Stimulated activated CD4-positive, alpha-beta T cell treated with anti-CD3 and anti-CD28 coated beads, Interleukin-4, amount 100 ng/mL, for 4 hours (primary cell): ENCODE measurements at places on chromosomes 4 and X.

- DNase-seq = no peak
Measured at GRCh38 chr4:82866706-82867385, 24.1 kb downstream of the SEC31A start.

DNA sequence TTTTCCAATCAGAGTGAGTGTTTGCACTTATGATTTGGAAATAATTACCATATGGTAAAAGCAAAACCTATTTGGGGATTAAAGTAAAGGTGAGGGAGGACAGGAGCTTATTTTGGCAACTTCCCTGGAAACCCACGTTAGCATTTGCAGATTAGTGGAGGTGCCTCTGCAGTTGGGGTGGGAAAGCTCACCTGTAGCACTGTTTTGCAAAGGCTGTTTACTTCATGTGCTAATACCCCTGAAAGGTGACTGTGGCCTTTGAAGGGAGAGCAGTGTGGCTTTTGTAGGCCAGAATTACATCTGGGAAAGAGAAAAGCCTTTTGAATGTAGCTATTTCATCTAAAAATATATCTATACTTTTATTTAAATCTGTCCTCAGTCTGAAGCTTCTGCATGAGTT lies 9.4 kb downstream of the SUPT20HL1 start:
- DNase-seq = no peak

GRCh38 chr4:1277667-1278665 lies 11.7 kb upstream of the MAEA start:
- DNase-seq = no peak

DNA sequence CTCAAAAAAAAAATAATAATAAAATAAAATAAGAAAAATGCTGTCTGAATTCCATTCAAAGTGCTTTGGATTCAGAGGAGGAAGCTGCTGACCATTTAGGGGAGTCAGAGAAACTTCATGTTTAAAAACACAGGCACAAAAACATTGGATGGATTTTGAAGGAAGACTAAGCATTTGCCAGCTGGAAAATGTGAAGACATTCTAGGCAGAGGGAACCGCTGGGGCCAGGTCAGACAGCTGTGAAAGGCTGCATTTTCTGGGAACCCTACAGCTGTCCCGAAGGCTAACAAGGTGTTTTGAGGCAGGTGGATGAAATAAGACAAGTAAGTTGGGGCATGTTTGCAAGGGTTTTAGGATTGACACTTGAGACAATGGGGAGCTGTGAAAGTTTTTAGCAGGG lies 38.6 kb downstream of the ING2 start:
- DNase-seq = no peak

GRCh38 chr4:73894001-73894400 lies 24.8 kb downstream of the CXCL1 start:
- no peak for DNase-seq

DNA sequence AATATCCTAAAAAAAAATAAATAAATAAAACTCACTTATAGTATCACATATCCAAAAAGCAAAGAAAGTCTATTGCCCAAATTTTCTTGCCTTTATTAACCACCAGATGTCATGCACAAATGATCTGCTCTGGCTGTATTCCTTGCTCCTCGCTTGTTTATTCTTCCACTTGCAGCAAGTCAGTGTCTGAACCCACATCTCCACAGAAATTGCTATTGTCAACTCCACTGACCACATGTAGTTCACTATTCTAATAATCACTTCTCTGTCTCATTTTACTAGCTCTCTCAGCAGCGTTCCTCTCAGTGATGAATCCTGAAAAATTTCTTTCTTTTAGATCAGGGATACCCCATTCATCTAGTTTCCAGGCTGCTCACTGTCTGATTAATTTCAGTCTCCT lies 29.3 kb upstream of the CXXC4 start:
- no peak for DNase-seq

- no peak for DNase-seq
Measured at GRCh38 chr4:29375716-29376115, 1344.5 kb upstream of the PCDH7 start.

GRCh38 chr4:145299380-145300076 lies 119.1 kb upstream of the OTUD4 start:
- peak; percentile 60 for DNase-seq

- no peak for DNase-seq
Measured at GRCh38 chr4:8280876-8281440, 11.4 kb downstream of the HTRA3 start.

DNA sequence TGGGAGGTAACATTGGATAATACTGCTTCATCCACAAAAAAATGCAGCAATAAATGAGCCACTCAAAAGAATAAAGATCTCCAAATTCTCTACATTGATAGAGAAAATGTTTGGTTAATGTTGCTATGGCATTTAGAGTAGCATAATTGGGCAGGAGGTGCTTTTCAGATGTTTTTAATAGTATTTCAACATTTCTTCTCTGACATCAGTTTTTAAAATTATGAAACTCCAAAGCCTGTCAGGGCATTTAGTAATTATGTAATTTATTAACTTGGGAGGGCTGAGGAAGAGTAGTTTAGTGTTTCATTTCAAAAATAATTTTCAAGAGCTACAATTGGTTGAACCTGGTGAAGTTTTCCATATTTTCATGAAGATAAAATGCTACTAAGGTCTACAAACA lies 211.3 kb upstream of the INTU start:
- DNase-seq = no peak

- DNase-seq = no peak
Measured at GRCh38 chr4:169293343-169294176, 22.8 kb upstream of the SH3RF1 start.

DNA sequence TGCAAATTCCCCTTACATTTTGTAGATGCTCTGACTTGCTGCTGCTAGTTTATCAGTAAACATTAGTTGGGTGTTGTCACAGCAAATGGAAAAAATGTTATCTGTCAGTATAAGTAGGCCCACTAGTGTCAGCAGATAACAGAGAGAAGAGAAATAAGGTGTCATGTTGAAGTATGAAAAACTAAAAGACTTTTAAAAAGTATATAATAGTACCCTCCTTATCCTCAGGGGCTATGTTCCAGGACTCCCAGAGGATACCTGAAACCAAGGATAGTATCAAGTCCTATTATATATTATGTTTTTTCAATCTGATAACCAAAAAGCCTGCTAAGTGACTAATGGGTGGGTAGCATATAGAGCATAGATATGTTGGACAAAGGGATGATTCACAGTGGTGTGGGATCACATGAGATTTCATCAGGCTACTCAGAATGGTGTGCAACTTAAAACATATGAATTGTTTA lies 11.6 kb upstream of the BMP2K start:
- DNase-seq = no peak

GRCh38 chr4:36399762-36400353 lies 118.4 kb downstream of the DTHD1 start:
- peak; percentile 49 for DNase-seq

GRCh38 chrX:139324756-139325155 lies 205.8 kb upstream of the F9 start:
- DNase-seq = no peak

GRCh38 chr4:147247579-147247978 lies 233.3 kb upstream of the EDNRA start:
- no peak for DNase-seq

- no peak for DNase-seq
Measured at GRCh38 chrX:118698516-118699170, 28.8 kb upstream of the IL13RA1 start.

DNA sequence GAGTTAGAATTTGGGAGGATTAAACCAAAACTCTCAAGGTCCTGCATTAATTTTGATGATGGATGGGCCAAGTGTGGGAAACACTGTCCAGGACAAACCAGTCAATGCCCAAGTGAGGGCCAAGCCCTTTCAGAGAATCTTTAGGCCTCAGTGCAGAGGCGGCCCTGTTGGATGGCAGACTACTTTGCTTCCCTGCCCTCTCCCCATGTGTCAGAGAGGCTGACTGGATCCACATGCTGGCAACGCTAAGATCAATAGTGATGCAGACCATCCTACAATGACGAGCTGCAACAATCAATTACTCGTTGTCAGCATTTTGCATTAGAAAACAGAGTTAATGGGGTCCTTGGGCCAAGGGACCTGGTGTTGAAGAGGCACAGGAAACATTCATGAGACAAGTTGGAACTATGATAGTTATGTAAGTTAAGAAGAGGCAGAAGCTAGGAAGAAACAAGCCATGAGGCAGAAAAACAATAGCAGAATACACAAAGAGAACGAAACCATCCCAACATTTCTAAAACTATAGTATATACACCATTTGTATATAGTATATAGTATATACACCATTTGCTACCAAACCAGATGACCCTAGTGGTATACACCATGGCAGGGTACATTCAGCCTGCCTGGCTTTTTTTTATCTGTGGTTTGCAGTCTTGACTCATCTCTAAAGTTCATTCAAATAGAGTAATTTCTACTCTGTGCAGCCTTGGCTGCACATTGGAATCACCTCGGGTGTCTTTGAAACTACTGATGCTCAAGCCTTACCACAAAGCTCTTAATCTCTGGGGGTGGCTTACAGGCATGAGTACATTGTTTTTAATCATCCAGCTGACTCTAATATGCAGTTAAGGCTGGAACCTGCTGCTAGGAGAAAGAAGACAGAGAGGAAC lies 147.7 kb upstream of the GYPA start:
- no peak for DNase-seq
